ENCODE measurements at places on chromosomes 3 and 15. TPM values are rescaled to one million over a fixed set of nuclear protein-coding genes. Genes with fewer than 3 reads are reported as not detected.

The C3orf85 gene
- not detected for total RNA-seq

The SLC22A13 gene
- under 0.01 TPM for total RNA-seq

The CCDC54 gene
- total RNA-seq = not detected

The ZDHHC23 gene
- total RNA-seq = 20.6 TPM

The CCDC9B gene
- total RNA-seq = 8.9 TPM

The GADL1 gene
- not detected for total RNA-seq

The GP9 gene
- total RNA-seq = not detected

The FANCD2OS gene
- total RNA-seq = not detected

The CTXN2 gene
- not detected for total RNA-seq

The A4GNT gene
- not detected for total RNA-seq

The EIF4E3 gene
- total RNA-seq = 0.60 TPM

The CD200R1 gene
- not detected for total RNA-seq

The RASL12 gene
- total RNA-seq = not detected

The BCL2A1 gene
- not detected for total RNA-seq

Measured in lung microvascular endothelial cell (primary cell).